IMR-90 (cell line): ENCODE measurements at places on chromosomes 7 and 10.
A peak's percentile ranks its signal among the peaks of the same experiment; 100 is the strongest.

DNA sequence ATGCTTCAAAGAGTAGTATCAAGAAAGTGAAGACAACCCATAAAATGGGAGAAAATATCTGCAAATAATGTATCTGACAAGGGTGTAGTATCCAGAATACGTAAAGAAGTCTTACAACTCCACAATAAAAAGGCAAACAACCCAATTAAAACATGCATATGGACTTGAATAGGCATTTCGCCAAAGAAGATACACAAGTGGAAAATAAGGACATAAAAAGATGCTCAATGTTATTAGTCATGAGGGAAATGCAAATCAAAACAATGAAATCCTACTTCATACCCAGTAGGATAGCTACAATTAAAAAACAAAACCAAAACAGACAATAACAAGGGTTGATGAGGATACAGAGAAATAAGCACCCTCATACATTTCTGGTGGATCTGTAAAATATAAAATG, 79.2 kb downstream of the NUDCD3 start:
- no peak for DNase-seq

DNA sequence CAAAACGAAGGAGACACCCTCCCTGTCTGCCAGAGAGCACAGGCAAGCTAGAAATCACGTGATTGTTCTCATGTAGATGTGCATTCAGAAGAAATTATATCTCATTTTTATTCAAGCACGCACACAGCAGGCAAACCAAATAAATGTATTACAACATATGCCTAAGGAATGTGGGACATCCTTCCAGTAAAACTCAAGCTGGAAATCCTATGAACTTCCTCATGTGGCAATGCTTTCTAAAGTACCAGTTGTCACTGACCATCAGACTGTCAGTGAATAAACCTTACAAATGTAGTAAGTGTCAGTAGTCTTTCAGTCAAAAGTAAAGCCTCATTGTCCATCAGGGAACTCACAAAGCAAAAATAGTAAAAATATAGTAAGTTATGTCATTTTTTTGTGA, 350.1 kb upstream of the POM121L12 start:
- DNase-seq: no peak

GRCh38 chr7:82617156-82617555, 173.6 kb upstream of the CACNA2D1 start:
- DNase-seq: no peak

DNA sequence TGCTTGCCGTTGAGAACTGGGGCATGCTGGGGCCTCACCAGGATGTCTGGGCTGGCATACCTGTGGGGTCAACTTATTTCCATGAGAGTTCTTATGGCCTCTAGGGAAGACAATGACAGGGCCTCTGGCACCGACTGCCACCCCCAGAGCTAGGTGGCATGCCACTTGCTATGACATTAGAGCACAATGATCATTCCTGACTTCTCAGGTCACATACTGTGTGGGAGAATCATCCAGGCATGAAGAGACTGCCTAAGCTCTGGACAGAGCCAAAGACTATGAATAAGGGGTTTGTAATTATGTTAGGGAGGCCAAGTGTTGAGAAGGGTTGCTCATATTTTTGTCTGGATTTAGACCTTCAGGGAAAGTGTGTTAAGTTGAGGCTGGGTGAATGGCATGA, 97.5 kb downstream of the PTPN20 start:
- no peak for DNase-seq

- DNase-seq: no peak
Observed at GRCh38 chr7:107069457-107069856, 25.0 kb downstream of the PRKAR2B start.

GRCh38 chr7:80145780-80146422, 11.3 kb downstream of the GNAI1 start:
- DNase-seq: peak; percentile 93

GRCh38 chr7:150514748-150515222, at the start of gene GIMAP7:
Gene GIMAP7 (plus strand): TSS chr7:150514872. CDS start chr7:150519975, 5,103 bp downstream.
- no peak for DNase-seq

- DNase-seq: peak; percentile 83
Observed at GRCh38 chr10:49161411-49161997, 26.7 kb downstream of the TMEM273 start.

- peak; percentile 16 for DNase-seq
Observed at GRCh38 chr7:17560516-17560915, 262.1 kb downstream of the AHR start.

- DNase-seq: no peak
Observed at GRCh38 chr7:95684505-95684904, 87.8 kb upstream of the DYNC1I1 start.
